ENCODE measurements at places on chromosomes 12 and 14.

DNA sequence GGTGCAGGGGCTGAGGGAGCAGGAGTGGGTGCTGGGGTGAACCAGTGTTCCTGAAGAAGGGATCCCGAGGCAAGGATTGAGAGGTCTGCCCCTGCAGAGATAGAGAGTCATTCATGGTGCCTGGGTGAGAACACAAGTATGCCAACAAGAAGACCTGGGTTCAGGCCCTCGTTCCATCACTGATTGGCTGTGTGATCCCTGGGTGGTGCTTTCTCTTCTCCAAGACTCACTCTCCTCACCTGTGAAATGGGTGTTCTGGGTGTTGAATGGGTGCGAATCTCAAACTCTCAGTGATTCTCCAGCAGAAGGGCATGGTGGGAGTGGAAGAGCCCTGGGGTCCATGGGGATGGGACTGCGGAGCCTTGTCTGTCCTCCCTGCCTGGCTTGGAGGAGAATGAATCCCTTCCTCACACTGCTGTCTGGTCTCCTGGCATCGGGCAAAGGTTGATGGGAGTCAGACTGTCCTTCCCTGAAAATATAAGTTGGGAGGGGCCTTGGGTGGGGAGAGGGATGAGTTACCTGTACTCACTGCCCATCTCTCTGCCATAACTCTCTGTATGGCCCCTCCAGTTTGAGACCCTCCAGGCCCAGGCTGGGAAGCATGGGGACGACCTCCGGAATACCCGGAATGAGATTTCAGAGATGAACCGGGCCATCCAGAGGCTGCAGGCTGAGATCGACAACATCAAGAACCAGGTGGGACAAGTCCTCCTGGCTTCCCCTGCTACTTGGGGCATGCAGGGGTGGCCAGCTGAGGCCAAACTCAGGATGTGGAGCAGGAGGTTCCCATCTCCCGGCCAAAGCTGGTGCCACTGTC, 9.6 kb downstream of the KRT7 start:
- no peak for DNase-seq

- DNase-seq, result no peak
Measured at GRCh38 chr12:54261815-54262402, 18.0 kb downstream of the CBX5 start.

GRCh38 chr14:26172396-26172795, 425.4 kb downstream of the NOVA1 start:
- no peak for DNase-seq

DNA sequence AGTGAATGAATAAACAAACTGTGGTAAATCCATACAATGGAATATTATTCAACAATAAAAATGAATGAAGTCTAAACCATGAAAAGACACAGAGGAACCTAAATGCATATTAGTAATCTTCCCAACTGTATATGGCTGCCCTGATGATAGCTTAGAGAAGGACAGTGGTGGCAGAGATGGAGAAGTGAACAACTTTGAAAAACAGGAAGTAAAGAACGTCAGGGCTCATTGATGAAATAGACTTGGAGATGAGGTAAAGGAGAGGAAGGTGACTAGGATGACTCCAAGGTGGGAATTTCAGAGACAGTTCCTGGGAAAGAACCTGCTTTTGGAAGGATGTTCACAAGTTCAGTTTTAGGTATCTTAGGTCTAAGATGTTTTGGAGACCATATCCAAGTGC, 36.3 kb upstream of the NT5DC3 start:
- no peak for DNase-seq

GRCh38 chr12:105590571-105590970, 260.1 kb downstream of the C12orf75 start:
- no peak for DNase-seq

DNA sequence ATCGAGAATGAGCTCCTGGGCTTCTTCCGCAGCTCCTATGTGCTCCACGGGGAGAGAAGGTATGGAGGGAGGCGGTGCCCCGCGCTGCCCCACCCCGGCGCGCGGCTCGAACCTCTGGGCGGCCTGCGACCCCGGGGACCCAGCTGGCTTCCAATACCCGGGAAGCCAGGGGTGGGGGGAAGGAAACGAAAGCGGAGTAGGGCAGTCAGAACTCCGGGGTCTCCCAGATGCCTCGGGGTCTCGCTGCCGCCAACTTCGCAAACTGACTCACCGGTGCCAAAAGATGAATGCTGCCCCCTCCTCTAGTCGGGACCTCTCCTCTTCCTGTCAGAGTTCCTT, 1.3 kb downstream of the TRHDE start:
- DNase-seq, result peak; percentile 53

DNA sequence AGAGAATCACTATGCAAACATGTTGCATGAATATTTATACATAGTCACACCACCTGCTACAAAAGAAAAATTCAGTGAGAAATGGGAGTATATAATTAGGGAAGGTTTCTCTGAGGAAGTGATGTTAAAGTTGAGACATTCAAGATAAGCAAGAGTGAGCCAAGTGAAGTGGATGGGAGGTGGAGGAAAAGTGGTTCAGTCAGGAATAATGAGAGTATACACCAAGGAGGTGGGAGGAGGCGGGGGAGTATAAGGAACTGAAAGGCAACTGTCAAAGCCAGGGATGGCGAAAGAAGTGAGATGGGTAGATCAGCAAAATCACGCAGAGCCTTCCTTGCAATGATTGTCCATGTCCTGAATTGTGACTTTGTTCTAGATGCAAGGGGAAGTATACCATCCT, 33.7 kb downstream of the PRKD1 start:
- no peak for DNase-seq

- no peak for DNase-seq
Measured at GRCh38 chr14:77302926-77303325, 17.8 kb downstream of the POMT2 start.

- no peak for DNase-seq
Measured at GRCh38 chr12:49868449-49868848, 25.5 kb upstream of the BCDIN3D start.

DNA sequence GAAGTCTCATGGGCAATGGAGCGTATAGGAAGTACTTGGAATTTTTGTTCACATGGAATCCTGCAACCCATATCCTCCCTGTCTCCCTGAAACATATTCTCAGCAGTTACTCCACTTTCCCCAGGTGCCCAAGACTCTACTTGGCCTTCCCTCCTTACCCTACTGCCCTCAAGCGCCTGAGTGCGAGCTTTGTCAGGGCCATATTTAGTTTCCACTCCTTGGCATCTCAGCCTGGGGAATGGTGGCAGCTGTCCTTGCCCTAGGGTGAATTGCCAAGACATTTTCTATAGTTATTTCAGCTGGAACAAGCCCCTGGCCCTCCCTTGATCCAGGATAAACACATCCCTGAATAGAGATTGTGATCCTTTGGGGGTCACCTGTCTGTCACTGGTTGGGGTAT, 569.3 kb upstream of the LRFN5 start:
- no peak for DNase-seq

GRCh38 chr12:39044754-39045153, 139.4 kb upstream of the CPNE8 start:
- DNase-seq, result no peak

DNA sequence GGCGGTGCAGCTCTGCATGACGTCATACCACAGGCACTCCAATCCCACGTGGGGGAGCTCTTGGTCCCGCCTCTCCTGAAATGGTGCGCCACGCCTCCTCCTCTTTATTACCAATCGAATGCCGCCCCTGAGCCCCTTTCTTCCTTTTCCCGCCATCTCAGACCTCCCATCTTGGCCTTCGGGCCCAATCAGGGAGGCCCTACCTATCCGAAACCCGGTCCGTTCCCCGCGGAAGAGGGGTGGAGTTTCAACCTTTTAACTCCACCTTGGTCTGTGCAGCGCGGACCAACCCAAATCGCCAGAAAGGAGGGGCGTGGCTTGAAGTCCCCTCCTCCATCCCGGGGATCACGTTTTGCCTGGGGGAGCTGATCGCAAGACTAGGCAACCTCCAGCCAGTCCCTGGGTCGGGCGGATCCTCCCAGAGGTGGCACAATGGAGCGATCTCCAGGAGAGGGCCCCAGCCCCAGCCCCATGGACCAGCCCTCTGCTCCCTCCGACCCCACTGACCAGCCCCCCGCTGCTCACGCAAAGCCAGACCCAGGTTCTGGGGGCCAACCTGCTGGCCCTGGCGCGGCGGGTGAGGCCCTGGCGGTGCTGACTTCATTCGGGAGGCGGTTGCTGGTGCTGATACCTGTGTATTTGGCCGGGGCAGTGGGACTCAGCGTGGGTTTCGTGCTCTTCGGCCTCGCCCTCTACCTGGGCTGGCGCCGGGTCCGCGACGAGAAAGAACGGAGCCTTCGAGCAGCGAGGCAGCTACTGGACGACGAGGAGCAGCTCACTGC, at the start of gene ESYT1:
TSS of gene ESYT1 (plus strand) at position 380 of the 782 bp plus-strand sequence. CDS start at position 433, 53 bp downstream.
- peak; percentile 99 for DNase-seq

DNA sequence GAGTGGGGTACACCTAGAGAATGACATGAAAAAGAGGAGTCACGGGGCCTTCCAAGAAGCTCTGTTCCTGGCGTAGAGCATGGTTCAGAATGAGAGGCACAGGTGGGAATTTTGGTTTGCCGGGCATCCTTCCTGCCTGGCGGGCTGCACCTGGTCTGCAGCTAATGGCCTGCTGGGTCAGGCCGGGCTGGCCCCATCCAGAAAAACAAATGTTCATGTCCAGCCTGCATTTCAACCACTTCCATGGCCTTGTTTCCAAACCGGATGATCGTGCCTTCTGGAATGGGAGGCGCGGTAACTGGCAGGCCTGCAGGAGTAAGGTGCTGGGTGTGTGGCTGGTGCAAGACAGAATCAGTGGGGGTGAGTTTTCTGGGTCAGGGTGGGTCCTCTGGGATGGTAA, 14.4 kb downstream of the TEAD4 start:
- no peak for DNase-seq

DNA sequence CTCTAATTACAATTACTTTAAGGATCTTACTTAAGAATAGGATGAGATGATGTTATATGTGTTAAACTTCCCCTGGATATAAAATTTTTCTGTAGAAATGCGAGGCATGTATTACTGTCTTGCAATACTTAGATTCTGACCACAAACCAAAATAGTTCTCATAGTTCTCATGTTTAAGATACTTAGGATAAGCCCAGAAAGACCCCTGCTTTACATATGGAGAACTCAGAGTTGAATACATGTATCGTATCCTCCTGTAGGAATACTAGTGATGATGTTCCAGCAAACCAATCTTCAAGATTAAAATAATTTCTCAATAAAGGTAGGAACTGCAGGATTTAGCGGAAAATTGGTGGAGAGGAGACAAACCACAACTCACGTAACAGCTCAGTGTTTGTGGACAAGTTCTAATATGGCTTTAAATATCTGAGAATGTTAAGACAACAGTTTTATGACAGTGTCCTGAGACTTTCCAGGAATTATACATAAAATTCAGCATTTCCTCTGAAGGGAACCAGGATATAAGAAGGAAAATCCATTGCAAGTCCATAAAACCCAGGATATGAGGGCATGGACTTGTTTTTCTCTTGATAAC, 114.7 kb upstream of the CRY1 start:
- no peak for DNase-seq

- no peak for DNase-seq
Measured at GRCh38 chr14:101977311-101978071, 13.1 kb downstream of the DYNC1H1 start.

DNA sequence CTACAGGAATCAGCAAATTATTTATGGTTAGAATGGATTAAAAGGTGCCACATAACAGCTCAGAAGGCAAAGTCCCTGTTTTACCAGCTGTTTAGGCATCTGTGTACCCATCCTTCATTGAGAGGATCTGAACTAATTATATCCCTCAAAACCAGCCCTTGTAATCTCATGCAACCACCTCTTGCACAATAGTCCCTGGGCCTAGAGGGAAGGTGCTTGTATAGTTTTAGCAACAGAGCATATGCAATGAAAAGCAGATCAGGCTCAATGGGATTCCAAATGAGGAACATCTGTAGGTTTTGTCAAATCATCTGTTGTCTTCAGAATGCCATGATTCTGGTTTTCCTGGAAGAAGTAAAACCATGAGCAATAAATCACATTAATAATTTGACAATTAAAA, 26.0 kb upstream of the GLIPR1L2 start:
- DNase-seq, result no peak

- DNase-seq, result no peak
Measured at GRCh38 chr14:99671235-99672224, 12.6 kb upstream of the CYP46A1 start.

DNA sequence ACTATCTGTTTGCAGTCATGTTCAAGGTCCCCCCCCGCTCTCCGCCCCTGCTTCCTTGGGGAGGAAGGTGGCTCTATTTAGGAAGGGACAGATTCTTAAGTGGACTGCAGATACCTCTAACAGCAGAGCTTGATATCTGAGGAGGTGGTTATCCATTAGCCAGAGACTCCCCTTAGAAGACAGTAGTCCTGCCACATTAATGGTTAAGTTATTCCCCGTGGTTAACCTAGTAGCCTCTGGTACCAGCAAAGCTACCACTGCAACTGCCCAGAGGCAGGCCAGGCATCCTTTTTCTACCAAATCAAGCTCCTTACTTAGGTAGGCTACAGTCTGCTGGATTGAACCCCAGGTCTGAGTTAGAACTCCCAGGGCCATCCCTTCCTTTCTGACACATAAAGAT, 162.1 kb upstream of the AVPR1A start:
- no peak for DNase-seq

- no peak for DNase-seq
Measured at GRCh38 chr12:87943023-87943422, 86.2 kb downstream of the C12orf50 start.

DNA sequence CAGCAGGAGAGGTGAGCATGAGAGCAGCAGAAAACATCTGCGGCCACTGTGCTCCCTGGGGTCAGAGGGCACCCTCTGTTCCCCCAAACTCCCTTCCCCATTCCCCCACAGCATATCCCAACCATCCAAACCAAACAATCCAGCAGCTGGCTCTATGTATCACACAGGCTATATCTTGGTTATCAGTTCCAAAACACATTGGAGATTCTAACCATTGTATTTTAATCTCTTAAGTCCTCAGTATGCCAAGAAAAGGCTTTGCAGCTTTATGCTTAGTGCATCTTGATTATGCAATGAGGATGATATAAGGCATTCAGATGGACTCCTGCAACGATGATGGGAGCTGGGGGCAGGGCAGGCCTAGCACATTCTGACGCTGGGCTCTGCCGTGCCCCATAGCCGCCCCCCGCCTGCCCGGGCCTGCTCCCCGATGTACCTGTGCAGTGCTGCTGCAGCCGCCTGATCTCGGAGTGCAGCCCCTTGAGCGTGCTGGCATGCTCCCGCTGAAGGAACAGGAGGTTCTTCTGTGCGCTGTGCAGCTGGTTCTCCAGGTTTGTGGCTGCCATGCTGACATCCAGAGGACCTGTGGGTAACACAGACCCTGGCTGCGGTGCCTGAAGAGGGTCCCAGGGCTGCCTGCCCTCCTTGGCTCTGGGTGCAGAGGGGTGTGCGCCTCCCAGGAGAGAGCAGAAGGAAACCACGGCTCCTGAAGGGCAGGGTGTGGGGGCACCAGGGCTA, 29.6 kb downstream of the CCDC92 start:
- DNase-seq, result peak; percentile 22

DNA sequence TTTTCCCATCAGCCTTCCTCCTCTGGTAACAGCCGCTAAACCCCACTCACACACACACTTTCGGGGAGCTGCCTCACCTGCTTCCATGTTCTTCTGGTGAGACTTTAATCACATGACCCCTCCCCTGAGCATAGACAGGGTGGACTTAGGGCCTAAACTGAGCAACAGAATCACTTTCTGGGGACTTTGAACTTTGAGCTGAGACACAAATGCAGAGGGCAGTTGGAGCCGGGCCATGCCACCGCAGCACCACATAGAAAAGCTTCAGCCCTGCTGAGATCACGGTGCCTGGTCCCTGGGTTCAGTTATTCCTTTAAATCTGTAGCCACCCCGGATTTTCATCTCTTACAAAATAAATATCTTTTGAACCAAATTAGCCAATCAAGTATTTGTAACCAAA, 18.4 kb upstream of the MAP3K9 start:
- no peak for DNase-seq
